ENCODE measurements at places on chromosomes 7 and 10.

- no peak for DNase-seq
These were observed 3.8 kb downstream of the RTKN2 start for GRCh38 chr10:62264702-62265436.

GRCh38 chr7:92133737-92134270, 473 bp downstream of the CYP51A1 start:
- peak; percentile 17 for DNase-seq

GRCh38 chr10:131350660-131351059, 39.1 kb upstream of the TCERG1L start:
- DNase-seq: no peak

GRCh38 chr10:110918643-110919348, at the start of gene BBIP1:
BBIP1 (minus strand) TSS chr10:110919180; CDS start chr10:110918157, 1,023 bp downstream.
- DNase-seq: peak; percentile 72

GRCh38 chr7:121913947-121914675, 41.1 kb downstream of the PTPRZ1 start:
- DNase-seq: no peak

GRCh38 chr10:70455213-70455630, 13.7 kb upstream of the NODAL start:
- no peak for DNase-seq

- DNase-seq: no peak
These were observed 50.0 kb downstream of the AOC1 start for GRCh38 chr7:150902078-150903033.

GRCh38 chr10:133166504-133166827, 6.4 kb downstream of the KNDC1 start:
- DNase-seq: no peak

- no peak for DNase-seq
These were observed 42.1 kb downstream of the NOD1 start for GRCh38 chr7:30436518-30436917.

DNA sequence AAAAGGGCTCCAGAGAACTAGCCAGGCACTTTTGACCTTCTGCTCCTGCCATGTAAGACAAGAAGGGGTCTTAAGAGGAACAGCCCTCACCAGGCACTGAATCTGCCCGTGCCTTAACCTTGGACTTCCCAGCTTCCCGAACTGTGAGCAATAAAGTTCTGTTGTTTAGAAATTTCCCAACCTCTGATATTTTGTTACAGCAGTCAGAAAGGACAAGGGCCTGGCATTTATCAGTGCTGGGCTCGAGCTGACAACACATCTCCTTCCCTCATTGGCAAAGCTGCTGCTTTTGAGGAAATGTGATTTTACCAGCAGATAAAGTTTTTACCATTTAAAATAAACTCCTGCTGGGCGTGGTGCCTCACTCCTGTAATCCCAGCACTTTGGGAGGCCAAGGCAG, 103.5 kb downstream of the GPR26 start:
- DNase-seq: no peak

DNA sequence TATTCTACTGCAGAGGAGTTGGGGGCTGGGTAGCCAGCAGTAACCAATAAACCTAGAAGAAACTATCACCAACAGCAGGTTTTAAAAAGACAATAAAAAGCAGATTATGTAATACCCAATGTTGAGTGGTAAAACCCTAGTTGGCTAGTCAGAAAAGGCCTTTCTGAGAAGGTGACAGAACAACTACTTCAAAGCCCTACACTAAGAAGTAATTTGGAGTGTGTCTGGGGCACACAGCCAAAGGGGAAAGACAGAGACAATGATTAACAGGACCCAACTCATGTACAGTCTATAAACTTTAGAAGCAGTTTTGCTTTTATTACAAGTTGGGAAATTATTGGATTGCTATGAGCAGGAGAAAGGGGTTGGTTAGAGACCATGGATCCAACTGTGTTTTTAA, 77.2 kb upstream of the TMEM106B start:
- no peak for DNase-seq

GRCh38 chr7:157654350-157654749, 317.5 kb downstream of the DNAJB6 start:
- no peak for DNase-seq

DNA sequence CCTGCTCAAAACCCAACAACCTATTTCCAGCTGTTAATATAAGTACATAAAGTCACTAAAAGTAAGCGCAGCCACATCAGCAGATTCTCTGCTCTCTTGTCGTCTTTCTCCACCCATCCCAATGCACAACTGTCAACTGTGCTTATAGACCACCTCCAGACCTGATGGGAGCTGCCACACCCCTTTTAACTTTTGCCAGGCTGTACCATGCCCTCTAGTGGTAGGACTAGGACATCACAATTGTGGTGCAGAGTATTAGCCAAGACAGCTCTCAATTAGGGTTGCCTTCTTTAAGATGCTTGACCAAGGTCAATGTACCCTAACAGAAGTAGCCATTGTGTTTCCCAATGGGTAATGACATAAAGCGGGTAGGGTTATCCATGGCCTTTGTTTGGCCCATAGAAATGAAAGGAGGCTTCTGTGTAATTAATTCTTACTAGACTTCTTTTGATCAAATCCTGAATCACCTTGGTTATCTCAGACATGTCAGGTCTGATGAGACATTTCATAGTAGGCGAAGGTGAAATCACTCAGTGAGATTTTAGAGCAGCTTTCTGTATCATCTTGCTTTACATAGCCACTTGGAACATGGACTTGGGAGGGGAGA, 68.1 kb downstream of the SCRN1 start:
- no peak for DNase-seq

DNA sequence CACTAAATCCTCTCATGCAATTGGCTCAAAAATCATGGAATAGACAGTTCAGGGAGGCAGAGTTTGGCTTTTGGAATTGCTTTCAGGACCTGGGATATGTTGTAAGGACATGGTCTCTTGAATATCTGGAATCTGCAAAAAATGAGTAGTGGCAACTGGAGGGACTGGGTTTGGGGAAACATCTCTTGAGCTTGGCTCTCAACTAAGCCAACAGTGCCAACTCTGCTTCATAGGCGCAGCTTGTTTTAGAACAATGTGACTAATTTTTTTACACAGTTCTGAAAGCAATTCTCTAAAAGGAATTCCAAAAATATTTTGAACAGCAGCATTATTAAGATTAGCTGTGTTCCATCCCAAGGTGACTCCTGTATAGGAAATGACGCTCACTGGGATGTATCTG, 121.5 kb upstream of the DPP6 start:
- DNase-seq: no peak

GRCh38 chr10:43904844-43905243, 256.2 kb upstream of the ZNF32 start:
- DNase-seq: no peak

- peak; percentile 15 for DNase-seq
These were observed 8.0 kb downstream of the ZNF518A start for GRCh38 chr10:96138102-96138501.

DNA sequence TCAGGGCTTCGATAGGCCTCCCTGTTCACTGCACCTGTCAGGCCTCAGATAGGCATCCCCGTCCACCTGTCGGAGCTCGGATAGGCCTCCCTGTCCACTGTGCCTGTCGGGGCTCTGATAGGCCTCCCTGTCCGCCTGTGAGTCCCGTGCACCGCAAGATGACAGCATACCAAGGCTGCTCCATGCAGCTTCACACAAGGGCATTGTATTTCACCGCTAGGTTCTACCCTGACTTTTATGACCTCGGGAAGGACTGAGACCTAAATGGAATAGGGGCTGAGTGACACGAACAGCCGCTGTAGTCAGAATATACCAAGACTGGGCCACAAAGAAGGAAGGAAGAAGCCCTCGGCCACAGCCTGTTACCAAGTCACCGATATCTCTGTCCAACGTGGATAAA, 271.2 kb downstream of the DIP2C start:
- no peak for DNase-seq

GRCh38 chr10:69496352-69497230, 45.3 kb downstream of the TSPAN15 start:
- no peak for DNase-seq

GRCh38 chr7:43869867-43870240, 537 bp upstream of the MRPS24 start:
- DNase-seq: no peak

DNA sequence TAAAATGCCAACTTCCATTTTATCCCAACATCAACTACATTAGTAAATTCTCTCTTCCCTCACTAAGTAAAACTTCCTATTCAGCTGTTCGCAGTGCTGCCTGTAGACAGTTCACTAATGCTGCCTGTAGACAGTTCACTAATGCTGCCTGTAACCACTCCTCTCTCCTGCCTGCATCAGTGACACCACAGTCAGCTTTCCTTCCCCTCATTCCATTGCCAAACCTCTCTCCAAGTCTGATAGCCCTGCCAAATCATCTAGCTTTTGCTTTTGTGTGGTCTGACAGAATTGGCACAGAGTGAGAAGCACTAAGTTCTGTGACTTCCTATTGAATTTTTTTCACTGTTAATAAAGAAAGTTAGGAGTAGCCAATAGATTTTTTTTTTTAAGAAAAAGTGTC, 43.0 kb upstream of the MACC1 start:
- no peak for DNase-seq
